ENCODE measurements at places on chromosomes 12 and 14.

- DNase-seq: peak; percentile 45
Measured at GRCh38 chr14:91387169-91387835, 30.3 kb downstream of the CCDC88C start.

GRCh38 chr14:36222337-36222736, 45.8 kb upstream of the PTCSC3 start:
- DNase-seq: no peak

DNA sequence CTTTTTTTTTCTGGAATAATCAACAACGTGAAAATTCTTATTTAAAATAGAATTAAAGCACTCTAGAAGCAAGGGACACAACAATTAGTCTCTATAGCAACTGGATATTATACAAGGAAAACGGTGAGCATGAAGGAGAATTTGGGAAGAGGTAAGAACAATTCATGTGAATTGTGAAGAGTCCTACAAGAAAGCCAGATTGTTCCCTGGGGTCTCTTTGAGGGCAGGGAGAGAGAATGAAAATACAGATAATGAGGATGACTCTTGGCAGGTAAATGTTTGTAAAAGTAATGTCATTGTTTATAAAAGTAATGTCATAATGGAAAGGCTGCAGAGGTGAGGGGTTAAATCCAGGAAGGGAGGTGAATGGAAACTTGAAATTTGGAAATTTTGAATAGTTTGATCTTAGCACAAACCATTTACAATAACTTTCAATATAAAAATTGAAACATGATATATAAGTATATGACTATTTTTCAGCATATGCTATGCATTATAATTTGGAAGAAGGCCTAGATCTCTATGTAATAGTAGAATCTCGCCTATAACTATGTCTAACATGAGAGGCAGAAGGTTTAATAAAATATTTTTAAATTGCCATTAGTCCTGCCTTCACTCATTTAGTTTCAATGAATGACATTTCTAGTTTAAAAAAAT, 378.8 kb upstream of the DCN start:
- no peak for DNase-seq

- no peak for DNase-seq
Measured at GRCh38 chr12:124862768-124863415, 772 bp downstream of the SCARB1 start.

- peak; percentile 59 for DNase-seq
Measured at GRCh38 chr12:118035190-118036041, 18.9 kb downstream of the RFC5 start.

GRCh38 chr12:6333566-6333965, 8.3 kb downstream of the TNFRSF1A start:
- DNase-seq: no peak

DNA sequence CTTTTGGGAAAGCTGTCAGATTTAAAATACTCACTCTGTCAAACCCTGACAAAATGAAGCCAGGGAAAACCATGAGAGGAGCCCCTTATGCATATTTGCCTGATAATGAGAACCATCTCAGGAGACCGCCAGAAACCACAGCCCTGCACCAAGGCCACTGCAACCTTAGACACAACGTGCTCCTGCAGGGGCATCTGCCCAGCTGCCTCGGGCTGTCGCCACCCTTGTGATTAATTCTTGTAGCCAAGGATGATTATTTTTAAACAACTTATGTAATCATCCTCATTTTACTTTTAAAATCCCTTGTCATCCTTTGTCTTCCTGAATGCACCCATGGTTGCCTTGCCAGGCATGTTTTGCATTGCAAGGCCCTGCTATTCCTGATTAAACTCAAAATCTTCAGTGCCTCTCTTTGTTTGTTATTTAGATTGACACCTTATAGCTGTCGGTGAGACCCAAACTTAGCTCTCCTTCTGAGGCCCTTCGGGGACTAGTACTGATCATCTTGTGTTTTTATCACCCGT, 766.4 kb upstream of the TMEM132C start:
- DNase-seq: no peak

- DNase-seq: no peak
Measured at GRCh38 chr12:121579190-121579791, 1.5 kb downstream of the KDM2B start.

DNA sequence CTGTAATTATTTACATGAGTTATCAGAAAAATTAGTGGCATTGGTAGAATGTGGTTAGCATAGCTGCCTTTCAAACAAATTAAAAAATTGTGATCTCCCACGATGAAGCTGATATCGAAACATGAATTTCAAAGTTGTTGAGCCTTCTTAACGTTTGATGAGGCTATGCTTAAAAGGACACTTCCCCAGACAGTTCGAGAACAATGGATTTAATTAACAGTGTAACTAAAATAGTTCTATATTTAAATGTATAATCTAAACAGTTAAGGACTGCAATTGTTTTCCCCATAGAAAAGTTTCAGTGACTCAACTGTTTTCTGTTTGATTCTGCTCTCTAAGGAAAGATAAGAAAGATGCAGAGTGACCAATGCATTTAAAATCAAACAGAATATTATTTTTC, 1.6 kb downstream of the CLEC2B start:
- no peak for DNase-seq

GRCh38 chr14:101480747-101481530, 80.4 kb upstream of the DIO3 start:
- DNase-seq: no peak

- DNase-seq: no peak
Measured at GRCh38 chr12:124605883-124606774, 38.7 kb upstream of the NCOR2 start.

- no peak for DNase-seq
Measured at GRCh38 chr12:78835493-78835892, 29.1 kb upstream of the SYT1 start.

GRCh38 chr14:87896393-87897380, 96.3 kb downstream of the GALC start:
- DNase-seq: no peak

GRCh38 chr12:12822886-12823285, 9.7 kb downstream of the DDX47 start:
- DNase-seq: no peak

DNA sequence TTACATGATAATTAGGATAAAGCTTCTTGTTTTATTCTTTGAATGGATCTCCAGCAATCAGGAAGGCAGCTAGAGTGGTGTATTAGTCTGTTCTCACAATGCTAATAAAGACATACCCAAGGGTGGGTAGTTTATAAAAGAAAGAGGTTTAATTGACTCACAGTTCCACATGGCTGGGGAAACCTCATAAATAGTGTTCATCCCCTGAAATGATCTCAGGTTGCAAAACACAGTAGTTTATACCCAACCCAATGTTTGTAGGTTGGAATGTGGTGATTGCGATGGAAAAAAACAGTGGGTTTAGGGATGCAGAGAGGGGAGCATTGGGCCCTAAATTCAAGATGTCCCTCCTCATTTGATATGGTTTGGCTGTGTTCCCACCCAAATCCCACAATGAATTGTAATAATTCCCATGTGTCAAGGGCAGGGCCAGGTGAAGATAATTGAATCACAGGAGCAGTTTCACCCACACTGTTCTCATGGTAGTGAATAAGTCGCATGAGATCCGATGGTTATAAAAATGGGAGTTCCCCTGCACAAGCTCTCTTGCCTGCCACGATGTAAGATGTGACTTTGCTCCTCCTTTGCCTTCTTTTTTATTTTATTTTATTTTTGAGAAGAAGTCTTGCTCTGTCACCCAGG, 11.5 kb downstream of the MUCL1 start:
- no peak for DNase-seq

DNA sequence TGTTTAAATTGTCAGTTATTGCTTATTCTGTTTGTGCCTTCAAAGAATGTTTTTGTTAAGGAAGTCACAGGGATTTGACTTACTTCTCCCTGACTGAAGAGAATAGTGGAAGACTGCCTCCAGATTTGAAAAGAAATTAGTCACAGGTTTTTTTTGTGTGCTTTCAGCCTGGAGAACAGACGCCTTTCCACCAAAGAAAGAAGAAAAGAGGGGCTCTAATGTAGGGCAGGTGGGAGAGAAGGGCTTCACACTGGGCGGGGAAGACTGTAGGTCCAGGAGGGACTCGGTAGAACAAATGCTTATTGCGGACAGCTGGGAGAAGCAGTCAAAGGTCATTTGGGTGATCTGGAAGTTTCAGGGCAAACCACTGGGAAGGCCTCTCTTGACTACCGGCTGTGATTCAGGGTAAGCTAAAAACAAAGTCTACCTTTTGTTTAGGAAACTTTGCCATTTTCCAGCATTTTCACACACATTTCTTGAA, 76.8 kb downstream of the SAMD4A start:
- no peak for DNase-seq

GRCh38 chr12:52587563-52587962, 13.7 kb downstream of the KRT72 start:
- DNase-seq: no peak

DNA sequence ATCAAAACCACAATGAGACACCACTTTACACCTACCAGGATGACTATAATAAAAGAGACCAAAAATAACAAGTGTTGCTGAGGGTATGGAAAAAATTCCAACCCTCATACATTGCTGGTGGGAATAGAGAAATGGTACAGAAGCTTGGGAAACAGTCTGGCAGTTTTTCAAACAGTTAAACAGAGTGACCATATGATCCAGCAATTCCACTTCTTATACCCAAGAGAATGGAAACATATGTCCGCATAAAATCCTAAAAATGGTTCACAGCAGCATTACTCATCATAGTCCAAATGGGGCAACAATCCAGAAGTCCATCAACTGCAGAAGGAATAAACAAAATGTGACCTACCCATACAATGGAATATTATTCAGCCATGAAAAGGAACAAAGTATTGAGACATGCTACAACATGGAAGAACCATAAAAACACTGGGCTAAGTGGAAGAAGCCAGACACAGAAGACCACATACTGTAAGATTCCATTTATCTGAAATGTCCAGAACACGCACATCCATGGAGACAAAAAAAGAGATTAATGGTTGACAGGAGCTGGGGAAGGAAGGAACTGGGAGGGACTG, 44.5 kb downstream of the CHGA start:
- no peak for DNase-seq

All from NCI-H2029 (cell line).